CD4-positive, alpha-beta T cell treated with Interleukin-17A for 1 hour (primary cell): ENCODE measurements at places on chromosomes 7 and 10.

- DNase-seq: no peak
Observed at GRCh38 chr7:105218939-105219770, 169.6 kb downstream of the SRPK2 start.

DNA sequence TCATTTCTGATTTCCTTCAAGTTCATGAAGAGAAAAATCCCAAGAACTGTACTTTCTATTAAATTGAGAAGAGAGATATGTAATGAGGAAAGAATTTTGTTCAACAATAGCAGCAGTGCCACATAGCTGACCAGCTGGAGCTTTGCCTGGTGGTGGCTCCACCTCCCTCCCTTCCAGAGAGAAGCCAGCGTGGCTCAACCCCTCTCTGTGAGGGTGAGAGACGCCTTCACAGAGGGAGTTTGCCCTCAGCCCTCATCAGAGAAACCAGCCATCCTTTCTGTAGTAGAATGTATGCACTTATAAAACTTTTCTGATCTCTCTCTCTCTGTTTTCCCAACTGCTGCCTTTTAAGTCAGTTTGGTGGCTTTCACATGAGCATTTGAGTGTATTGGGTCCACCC, 20.5 kb upstream of the COL1A2 start:
- DNase-seq: no peak

GRCh38 chr7:69803699-69804516, 205.6 kb downstream of the AUTS2 start:
- DNase-seq: no peak

- no peak for DNase-seq
Observed at GRCh38 chr10:105974803-105975456, 1189.6 kb downstream of the SORCS1 start.

GRCh38 chr10:122642726-122643605, 56.7 kb downstream of the C10orf120 start:
- no peak for DNase-seq

DNA sequence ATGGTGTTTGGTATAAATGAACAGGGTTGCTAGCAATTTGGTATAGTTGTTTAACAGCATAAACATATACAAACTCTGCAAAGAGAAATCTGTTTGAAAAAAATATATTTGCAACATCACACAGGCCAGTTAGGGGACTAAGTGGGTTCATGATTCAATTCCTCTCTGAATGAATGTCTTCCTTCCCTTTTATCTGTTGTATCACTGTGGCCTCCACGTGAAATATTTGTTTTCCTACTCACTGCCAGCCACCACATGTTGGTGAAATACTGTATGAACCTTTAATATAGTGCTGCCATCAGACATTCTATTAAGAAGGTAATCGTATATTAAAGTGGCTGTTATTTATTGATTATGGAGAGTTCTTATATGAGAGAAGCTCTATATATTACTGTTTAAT, 157.0 kb downstream of the ARID5B start:
- no peak for DNase-seq

DNA sequence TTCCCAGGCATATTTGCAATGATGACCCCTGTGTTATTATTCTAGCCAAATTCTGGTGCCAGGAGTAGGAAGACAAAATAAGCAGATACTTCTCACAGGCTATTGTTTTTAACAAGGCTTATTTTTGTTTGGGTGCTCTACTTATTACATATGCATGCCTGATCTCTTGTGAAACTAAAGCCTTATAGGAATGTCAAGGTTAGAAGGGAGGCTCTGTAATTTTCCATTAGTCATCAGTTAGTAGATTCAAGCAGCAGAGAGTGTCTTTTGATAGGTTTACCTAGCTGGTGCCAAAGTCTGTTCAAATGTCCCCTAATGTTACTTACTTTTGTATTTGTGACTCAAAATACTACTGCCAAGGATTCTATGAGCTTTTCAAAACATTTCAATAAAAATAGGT, 11.7 kb upstream of the TMEM106B start:
- DNase-seq: no peak

- DNase-seq: no peak
Observed at GRCh38 chr10:33365871-33366411, 31.5 kb upstream of the NRP1 start.

GRCh38 chr10:113202011-113202410, 252.0 kb downstream of the TCF7L2 start:
- no peak for DNase-seq

DNA sequence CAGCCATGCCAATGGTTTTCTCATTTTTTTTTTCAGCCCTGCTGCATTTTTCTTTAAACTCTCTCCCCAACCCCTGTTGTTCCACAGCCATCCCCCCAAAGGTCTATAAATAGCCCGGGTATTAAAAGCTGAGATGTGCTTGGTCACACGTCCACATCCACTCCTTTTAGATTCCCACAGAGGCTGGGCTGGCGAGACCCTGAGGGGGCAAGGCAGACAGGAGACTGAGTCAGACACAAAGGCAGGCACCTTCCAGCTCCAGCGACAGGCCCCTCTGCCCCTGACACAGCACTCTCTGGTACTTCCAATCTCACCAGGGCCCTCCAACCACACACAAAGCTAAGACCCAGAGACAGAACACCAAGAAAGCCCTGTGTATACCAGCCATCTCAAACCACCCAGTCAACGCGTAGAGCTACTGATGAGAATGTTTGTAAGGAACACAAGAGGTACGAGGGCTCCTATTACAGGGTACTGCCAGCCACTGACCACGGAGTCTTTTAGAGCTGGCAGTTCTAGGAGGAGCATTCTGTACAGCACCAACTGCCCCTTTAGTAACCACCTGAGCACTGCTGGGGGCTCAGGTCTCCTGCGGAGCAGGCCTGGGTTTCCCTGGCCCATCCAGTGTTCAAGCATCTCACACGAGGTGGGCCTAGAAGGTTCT, 64.2 kb upstream of the DDC start:
- no peak for DNase-seq
